ENCODE measurements at places on chromosomes 6 and 20. TPM values are rescaled to one million over a fixed set of nuclear protein-coding genes. Genes with fewer than 3 reads are reported as not detected.

Gene PRR18
- total RNA-seq: not detected

Gene PPP1R3G
- 1.3 TPM for total RNA-seq

Gene ZBTB22
- total RNA-seq: 16.0 TPM

Gene TSBP1
- under 0.01 TPM for total RNA-seq
